ENCODE measurements at places on chromosomes 6 and 20.

GRCh38 chr6:122620902-122621301, 10.7 kb downstream of the PKIB start:
- no peak for DNase-seq

- DNase-seq: no peak
Measured at GRCh38 chr20:11083841-11084240, 410.0 kb upstream of the JAG1 start.

DNA sequence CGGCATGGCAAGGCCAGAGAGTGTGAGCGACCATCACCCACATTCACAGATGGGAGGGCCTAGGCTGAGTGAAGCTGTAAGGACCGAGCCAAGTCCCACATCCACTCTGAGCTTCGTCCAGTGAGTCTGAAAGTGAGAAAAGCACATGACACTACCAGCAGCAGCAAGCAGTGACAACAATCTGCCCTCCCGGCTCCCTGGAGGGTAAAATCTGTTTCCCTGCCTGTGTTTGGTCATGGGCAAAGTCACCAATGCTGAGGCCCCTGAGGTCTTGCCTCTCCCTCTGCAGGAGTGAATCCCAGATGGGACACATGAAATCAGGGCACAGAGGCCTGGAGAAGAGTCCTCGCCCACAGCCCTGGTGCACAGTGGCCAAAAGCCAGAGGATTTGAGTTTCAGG, 6.4 kb upstream of the CST7 start:
- DNase-seq: no peak

GRCh38 chr6:132096996-132097395, 145.8 kb upstream of the CCN2 start:
- DNase-seq: no peak

GRCh38 chr6:107386340-107386739, 73.0 kb downstream of the PDSS2 start:
- DNase-seq: no peak

DNA sequence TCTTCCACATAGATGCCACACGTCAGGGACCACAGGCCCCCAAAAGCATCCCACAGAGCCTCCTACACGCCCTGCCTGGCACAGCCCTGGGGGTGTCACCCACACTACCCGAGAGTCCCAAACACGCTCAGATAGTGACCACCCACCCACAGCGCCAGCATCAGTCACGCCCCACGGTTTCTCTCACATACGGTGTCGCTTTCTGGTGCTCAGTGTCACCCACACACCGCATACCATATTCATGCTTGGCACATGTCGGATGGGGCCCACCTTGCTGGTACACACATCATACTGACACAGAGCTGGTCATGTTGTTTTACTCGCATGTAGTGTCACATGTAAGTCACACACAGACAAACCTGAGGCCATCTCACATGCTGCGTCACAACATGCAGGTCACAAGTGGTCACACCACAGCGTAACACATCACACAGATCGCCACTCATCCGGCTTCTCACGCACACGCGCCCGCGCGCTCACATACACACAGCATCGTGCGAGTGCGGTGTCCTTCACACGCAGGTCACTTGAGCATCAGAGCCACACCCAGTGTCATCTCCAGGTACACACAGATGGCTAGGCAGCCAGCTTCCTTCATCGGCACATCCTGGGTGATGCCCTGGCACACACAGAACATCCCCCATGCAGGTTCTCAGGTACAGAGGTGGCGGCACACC, 3.4 kb downstream of the TEAD3 start:
- DNase-seq: no peak

- DNase-seq: no peak
Measured at GRCh38 chr6:26459023-26459810, 1.5 kb downstream of the BTN2A1 start.

- no peak for DNase-seq
Measured at GRCh38 chr6:141484711-141485110, 648.0 kb upstream of the GJE1 start.

DNA sequence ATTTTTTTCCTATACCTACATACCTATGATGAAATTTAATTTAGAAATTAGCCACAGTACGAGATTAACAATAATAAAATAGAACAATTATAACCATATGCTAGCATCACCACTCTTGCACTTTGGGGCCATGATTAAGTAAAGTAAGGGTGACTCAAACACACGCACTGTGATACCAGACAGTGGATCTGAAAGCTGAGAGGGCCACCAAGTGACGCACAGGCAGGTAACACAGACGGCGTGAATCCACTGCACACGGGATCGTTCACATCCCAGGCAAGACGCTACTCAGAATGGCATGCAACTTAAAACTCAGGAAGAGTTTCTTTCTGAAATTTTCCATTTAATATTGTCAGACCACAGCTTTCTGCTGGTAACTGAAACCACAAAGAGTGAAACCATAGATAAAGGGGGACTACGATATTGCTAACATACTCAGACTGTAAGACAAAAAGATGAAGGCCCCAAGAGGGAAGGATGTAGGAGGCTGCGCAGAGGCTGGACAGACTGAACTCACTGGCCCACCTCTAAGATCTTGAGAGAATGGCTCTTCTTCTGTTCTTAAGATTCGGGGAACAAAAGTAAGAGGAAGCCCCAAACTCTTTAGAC, 17.9 kb downstream of the RRBP1 start:
- DNase-seq: no peak

- no peak for DNase-seq
Measured at GRCh38 chr6:161104966-161105365, 113.4 kb downstream of the MAP3K4 start.

DNA sequence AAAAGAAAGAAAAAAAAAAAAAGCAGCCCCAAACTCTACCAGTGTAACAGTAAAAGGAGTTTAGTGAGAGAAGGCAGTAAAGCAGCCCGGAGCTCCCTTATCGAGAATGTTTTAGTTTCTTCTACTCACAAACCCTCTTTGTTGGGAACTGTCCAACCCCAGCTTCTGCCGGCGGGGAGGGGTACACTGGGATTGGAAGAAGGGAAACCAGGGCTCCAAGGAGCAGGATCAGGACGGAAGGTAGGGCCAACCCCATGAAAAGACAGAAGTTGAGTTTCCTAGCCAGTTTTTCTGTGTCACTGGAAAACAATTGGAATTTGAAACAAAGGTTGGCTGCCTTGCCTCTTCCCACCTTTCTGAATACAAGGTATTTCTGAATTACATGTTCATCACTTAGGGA, 66.0 kb downstream of the KIZ start:
- DNase-seq: no peak

DNA sequence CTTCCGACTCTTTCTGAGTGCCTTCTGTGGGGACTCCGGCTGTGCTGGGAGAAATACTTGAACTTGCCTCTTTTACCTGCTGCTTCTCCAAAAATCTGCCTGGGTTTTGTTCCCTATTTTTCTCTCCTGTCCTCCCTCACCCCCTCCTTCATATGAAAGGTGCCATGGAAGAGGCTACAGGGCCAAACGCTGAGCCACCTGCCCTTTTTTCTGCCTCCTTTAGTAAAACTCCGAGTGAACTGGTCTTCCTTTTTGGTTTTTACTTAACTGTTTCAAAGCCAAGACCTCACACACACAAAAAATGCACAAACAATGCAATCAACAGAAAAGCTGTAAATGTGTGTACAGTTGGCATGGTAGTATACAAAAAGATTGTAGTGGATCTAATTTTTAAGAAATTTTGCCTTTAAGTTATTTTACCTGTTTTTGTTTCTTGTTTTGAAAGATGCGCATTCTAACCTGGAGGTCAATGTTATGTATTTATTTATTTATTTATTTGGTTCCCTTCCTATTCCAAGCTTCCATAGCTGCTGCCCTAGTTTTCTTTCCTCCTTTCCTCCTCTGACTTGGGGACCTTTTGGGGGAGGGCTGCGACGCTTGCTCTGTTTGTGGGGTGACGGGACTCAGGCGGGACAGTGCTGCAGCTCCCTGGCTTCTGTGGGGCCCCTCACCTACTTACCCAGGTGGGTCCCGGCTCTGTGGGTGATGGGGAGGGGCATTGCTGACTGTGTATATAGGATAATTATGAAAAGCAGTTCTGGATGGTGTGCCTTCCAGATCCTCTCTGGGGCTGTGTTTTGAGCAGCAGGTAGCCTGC, 4.8 kb downstream of the PIM1 start:
- DNase-seq: no peak

DNA sequence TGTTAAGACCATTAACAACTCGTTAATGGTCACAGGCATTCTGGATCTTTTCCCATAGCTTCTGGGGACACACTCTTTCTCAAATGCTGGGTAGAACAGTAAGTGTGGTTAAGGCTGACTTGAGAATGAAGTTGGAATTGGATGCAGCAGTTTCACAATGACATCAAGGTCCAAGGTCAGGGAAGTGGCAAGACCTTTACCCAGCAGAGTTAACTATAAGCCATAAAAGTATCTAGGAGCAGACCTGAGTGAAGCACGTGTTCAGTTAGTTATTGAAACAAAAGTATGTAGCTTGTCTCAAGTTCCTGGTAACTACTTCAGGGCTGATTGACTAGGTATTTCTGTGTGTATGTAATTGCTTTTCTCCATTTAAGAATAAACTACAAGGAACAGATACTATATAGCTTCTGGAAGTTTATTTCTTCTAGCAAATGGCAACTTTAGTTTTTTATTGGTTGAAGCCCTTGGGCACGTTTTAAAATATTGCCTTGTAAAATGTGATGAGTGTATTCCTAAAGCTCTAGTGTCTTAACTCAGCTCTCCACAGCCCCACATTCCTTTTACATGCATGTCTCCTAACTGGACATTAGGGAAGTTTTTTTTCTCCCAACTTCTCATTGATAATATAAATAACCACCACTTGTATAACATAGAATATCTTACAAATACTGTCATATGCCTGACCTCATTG, 479.0 kb upstream of the CITED2 start:
- no peak for DNase-seq

GRCh38 chr6:78397499-78397898, 469.9 kb upstream of the IRAK1BP1 start:
- no peak for DNase-seq

- DNase-seq: no peak
Measured at GRCh38 chr6:40171343-40171742, 237.1 kb upstream of the MOCS1 start.

DNA sequence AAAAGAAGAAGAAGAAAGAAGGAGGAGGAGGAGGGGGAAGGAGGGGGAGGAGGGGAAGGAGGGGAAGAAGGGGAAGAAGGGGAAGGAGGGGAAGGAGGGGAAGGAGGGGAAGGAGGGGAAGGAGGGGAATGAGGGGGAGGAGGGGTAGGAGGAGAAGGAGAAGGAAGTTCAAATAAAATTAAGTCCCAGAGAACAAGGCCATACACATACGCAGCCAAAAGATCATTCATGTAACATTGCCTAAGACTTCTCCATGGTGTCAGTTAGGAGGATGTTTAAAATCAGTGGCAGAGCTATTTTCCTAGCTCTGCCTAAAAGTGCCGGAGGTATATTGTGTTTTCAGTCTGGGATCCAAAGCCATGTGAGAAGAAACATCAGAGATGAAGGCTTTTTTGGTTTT, 75.8 kb downstream of the PLCB4 start:
- no peak for DNase-seq

DNA sequence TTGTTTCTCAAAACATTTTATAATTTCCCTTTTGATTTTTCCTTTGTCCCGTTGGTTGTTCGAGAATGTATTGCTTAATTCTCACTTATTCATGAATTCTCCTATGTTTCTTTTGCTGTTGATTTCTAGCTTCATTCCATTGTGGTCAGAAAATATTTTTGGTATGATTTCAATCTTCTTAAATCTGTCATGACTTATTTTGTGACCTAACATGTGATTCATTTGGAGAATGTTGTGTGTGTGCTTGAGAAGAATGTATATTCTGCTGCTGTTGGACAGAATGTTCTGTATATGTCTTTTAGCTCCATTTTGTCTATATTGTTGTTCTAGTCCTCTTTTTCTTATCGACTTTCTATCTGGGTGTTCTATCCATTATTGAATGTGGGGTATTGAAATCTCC, 286.2 kb upstream of the RNF217 start:
- DNase-seq: no peak

DNA sequence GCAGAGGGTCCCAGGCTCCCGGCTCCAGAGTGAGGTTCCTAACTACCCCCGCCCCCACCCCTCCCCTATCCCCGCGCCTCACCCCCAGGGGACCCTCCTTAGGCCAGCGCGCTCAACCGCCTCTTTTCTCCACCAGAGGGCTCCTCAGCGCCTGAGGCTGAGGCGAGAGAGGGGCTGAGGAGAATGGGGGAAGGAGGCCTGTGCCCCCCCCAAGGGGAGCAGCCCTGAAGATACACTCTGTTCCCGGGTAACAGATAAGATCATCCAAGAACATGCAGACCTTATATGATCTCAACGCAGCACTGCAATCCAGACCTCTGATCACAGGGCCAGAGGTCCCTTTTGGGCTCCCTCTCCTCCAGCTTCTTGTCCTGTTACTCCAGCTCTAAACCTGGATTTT, 43.3 kb upstream of the MRPS10 start:
- no peak for DNase-seq
